ENCODE measurements at places on chromosomes 7 and 10. TPM values are rescaled to one million over a fixed set of nuclear protein-coding genes. Genes with fewer than 3 reads are reported as not detected.

DNA sequence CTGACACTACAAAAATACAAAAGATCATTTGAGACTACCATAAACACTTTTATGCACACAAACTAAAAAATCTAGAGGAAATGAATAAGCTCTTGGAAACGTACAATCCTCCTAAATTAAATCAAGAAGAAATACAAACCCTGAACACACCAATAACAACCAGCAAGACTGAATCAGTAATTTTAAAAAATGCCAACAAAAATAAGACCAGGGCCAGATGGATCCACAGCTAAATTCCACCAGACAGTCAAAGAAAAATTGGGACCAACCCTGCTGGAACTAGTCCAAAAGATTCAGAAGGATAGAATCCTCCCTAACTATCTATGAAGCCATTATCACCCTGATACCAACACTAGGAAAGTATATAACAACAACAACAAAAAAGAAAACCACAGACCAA lies 277.4 kb downstream of the AGMO start:
- DNase-seq: no peak

GRCh38 chr7:136502162-136502561 lies 366.3 kb upstream of the CHRM2 start:
- no peak for DNase-seq

LRRC18 gene
- not detected for total RNA-seq

CYP3A5 gene
- total RNA-seq: not detected

DNA sequence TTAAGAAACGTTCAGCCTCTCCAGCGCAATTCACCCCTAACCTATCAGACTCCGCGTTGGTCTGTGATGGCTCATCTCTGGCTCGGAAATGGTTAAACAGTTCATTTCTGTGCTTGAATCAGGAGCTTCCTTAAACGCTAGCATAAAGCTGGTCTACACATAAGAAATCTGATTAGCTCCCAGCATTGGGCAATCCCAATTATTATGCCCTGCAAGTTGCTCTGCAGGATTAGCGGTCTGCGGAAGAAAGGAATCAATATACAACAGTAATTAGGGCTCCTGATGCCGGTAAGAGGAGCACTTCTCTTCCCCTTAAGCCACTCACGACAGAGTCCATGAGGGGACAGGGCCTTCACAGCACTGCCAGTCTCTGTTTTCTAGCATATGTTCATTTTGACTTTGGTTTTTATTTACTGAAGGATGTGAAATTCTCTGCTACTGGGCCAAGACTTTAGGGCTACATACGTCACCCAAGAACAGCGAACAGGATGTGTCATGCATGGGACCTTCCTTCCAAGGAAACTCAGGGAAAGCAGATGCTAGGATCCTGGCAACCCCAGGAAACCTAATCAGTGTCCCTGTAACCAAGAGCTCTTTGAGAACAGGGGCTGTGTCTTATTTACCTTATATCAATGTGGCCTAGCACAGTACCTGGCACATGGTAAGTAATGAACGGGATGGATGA lies 324.4 kb downstream of the KCNMA1 start:
- DNase-seq: no peak

- DNase-seq: peak; percentile 84
These were observed 888.5 kb upstream of the SORCS1 start for GRCh38 chr10:108052981-108053380.

GRCh38 chr10:53130337-53130736 lies 357.8 kb upstream of the MBL2 start:
- DNase-seq: no peak

Data from PC-3 (cell line).